ENCODE measurements at places on chromosomes 2 and 18.

DNA sequence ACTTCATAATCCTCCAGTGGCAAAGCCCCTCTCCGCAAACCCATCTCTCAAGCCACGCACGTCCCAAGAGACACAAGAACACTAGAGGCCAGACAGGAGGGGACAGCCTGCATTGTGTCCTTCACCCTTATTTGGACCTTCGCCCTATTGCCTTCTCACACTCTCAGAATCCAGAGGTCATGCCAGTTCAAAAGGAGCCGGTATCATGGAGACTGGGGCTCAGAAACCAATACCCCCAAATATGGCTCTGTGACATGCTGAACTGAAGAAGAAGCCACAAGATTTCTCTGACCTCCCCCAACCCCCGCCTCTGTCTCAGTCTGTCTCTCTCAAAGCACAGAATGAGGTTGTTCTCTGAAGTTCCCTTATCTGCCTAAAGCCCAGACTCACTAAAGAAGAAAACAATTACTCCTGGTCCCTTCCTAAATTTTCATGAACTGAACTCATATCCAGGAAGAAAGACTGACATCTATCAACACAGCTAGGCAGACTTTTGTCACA is 19.2 kb upstream of the SPATA3 start:
- DNase-seq: no peak

DNA sequence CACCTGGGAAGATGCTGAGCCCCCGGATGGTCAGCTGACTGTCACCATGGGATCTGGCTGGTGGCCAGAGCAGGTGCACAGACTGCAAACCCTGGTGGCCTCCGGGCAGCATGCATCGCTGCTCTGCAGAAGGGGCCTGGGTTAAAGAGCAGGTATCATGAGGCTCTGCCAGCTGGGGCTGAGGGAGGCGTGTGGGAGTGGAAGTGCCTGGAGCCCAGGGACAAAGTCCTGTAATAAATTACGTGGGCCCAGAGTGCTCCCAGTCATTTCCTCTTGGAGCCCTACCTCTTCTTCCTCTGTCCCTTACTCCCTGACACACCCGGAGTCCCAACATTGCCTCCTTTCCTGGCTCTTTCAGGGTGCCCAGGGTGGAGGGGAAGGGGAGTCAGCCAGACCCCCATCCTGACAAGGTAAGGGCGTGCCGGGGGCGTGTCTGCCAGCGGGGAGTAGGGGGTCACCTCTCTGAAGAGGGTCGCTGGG is at the start of gene MYO7B:
Gene MYO7B (plus strand): TSS at position 262 of the 480 bp plus-strand sequence. CDS start 24,040 bp downstream, outside the sequence.
- DNase-seq: no peak

DNA sequence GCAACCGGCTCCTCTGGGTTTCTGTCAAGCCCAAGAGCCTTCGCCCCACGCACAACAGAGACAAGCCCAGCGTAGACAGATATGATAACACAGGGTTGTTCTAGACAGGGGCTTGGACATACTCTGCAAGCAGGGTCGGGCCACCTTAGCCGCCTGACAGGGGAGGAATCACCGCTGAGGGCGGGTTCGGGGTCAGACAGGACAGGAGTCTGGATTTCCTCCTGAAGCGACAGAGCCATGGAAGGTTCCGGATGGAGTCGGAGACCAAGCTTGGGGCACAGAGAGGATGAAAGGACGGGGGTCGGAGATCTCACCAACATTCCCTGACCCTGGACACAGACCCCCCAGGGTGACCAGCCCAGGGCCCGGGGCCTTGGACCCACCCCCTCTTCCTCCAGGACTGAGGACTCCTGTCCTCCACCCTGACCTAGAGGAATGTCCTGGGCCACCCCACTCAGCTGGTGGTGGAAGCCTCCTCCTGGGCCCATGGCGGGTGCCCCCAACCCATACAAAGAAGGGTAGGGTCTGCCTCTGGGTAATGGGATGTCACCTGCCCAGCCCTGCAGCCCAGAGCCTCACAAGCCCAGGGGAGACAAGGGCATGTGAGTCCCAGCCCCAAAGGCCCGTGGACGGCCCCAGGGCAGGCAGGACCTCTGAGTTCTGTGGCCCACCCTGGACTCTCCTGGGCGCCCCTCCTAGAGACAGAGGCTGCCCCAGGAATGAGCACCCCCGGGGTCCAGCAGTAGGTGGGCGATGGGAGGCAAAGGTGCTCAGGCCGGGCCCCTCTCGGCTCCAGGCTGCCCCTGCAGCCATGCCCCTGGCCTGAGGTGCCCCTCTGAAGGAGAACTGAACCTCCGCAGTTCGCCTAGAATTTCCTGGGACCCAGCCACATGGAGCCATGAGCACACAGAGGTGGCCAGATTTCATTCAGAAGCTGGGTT is 44.1 kb upstream of the GPC1 start:
- no peak for DNase-seq

- DNase-seq: no peak
These were observed 1.1 kb upstream of the SATB2 start for GRCh38 chr2:199458806-199459285.

- DNase-seq: no peak
These were observed 83.2 kb downstream of the GYPC start for GRCh38 chr2:126739141-126739540.

- no peak for DNase-seq
These were observed 20.6 kb downstream of the CROCC2 start for GRCh38 chr2:240926516-240927389.

- DNase-seq: peak; percentile 72
These were observed 72.7 kb downstream of the NXPH2 start for GRCh38 chr2:138707392-138708074.

GRCh38 chr2:119283873-119284331 is 60.3 kb downstream of the STEAP3 start:
- peak; percentile 96 for DNase-seq

DNA sequence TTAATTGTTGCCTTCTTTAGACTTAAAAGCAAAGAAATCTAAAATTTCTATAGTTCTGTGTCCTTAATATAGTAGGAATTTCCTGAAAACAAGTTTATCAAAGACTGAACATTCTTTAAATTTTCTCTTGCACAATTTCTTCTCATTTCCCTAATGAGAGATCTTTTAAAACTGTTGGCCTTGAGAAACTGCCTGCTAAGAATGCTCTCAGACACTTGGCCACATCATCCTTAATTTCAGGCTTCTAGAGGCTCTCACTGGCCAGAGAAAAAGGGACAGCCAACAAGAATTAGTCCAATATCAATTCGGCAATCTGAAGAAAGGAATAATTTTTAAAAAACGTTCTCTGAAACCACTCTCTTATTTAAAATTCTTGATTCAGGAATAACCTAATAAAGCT is 167.0 kb upstream of the CREB1 start:
- no peak for DNase-seq

GRCh38 chr2:211132573-211132972 is 576.2 kb downstream of the CPS1 start:
- DNase-seq: no peak

DNA sequence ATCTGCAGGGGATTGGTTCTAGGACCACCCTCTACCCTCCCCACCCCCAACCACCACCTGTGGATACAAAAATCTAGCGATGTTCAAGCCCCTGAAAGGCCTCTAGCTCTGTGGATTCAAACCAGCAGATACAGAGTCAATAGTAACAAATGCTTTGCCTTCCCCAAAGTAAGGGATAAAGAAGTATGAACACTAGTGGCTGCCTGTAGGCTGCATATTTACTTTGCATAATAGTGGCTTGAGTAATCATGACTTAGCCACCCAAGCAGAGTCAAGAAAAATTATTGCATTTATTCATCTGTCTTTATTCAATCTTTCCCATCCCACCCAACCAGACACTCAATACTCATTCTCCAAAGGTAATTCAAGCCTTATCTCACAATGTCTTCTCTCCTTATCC is 43.8 kb downstream of the SOCS6 start:
- DNase-seq: peak; percentile 19

DNA sequence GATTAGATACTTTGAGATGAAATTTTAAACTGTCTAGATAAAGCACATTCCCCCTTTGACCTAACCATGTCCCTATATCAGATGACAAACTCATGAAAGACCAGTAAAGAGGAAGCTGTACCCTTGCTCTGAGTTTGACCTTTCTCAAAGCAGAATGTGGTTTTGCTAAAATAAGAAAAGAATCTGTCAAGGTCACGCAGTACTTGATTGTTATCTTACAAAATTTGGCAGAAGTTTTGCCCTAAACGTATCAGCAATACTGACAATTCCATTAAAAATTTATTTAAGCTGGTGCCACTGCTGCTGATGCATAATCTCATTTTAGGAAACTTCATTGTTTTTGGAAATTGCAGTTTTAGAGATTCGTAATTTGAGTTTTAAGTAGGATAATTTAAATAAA is 31.2 kb upstream of the GALM start:
- DNase-seq: no peak

- DNase-seq: no peak
These were observed 105.1 kb upstream of the PXDN start for GRCh38 chr2:1849450-1849849.

GRCh38 chr18:44594799-44595467 is 85.8 kb upstream of the SETBP1 start:
- DNase-seq: peak; percentile 91

- DNase-seq: peak; percentile 68
These were observed 321.0 kb downstream of the RND3 start for GRCh38 chr2:150166313-150167051.

GRCh38 chr2:9410108-9410507 is 13.2 kb downstream of the ITGB1BP1 start:
- DNase-seq: no peak

DNA sequence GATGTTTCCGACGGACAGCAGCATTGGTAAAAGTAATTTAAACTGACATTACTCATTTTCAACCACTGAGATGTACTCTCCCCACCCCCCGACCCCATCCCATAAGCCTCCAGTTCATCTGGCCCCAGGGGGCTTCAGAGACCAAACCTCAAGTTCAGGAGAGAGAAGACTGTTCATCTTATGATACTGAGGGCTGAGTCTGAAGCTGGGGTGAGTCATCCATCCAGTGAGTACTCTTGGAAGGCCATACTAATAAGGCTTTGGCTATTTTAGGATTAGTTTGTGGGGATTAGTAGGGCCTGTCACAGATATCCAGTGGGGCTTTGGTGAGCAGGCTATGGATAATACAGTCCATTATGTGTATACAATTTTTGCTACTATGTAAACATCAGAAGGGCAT is 125.3 kb upstream of the APCDD1 start:
- DNase-seq: no peak

GRCh38 chr2:168465594-168465993 is 9.5 kb downstream of the CERS6 start:
- no peak for DNase-seq

DNA sequence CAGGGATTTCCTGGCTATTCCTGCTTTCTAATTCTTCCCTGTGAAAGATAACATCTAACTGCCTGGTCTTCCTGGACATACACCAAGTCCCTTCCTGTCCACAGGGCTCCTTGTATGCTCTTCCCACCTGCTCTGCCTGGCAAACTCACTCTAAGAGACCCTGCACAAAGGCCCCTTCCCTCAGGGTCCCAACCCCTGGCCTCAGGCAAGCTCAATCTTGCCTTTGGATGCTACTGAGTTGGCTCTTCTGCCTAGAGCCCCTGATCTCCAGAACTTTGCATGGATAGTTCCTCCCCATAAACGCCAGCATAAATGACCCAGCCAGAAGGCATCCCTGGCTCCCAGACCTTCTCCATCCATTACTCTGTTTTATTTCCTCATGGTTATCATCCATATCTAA is 98.3 kb upstream of the OTOS start:
- no peak for DNase-seq

GRCh38 chr18:46341986-46342525 is 237.9 kb downstream of the HAUS1 start:
- no peak for DNase-seq

DNA sequence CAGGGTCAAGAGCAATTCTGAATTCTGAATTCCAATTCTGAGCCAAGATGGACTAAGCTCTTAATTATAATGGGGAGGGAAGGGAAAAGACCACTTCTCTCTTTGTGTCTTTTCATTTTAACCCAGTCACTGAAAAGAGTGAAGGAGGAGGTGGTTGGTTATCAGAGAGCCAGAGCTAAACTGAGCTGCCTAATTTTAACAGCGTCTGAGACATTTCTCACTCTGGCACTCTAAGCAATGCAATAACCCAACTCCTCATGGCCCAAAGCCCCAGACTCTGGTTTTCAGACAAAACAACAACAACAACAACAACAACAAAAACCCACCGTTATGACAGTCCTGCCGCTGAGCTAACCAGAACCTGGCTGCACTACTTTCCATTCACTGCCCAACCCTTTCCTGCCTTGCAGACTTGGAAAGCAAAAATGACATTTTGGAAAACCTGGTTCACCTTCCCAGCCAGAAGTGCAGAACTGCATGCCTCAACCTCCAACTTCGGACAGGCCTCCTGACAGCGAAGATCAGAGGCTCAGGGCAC is 1.0 kb downstream of the CHST10 start:
- DNase-seq: no peak

DNA sequence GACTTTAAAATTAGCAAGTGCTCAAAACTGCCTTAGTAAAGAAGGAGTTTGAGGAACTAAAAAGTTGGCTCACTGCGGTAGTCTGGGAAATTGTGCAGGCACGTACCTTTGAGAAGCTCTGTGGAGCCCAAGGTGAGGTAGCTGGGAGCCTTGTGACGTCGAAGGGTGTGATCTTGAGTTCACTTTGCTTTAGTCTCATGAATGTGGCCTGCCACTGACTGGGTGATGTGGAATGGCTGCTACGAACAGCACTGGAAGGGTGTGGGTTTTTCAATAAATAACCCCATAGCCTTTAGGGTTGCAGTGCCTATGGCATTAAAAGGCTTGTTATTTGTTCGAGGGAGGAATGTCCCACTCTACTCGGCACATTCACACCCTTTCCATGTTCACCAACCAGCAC is 312.3 kb downstream of the PRKCE start:
- peak; percentile 53 for DNase-seq

- DNase-seq: no peak
These were observed 183.5 kb upstream of the FAM98A start for GRCh38 chr2:33782395-33783230.

DNA sequence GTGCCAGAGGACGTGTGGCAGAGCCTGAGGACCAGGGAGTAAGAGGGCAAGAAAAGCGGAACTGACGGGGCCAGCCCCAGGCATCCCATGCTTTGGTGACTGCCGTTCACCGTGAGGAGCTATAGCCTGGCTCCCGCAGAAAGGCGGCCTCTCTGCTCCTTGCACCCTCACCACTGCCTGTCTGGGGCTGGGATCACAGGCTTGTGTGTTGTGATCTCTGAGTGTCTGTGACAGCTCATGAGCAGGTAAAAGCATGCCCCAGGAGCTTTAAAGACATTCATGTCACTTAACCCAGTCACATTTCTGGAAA is 266.8 kb upstream of the RAB6C start:
- no peak for DNase-seq

GRCh38 chr2:217149087-217149660 is 289.3 kb upstream of the TNP1 start:
- no peak for DNase-seq

GRCh38 chr2:85215448-85216401 is 82.5 kb downstream of the TCF7L1 start:
- DNase-seq: no peak

- DNase-seq: no peak
These were observed 5.1 kb downstream of the CYRIA start for GRCh38 chr2:16660556-16660955.

GRCh38 chr2:241255542-241256167 is 59.8 kb downstream of the HDLBP start:
- no peak for DNase-seq

GRCh38 chr2:129673847-129674711 is 305.4 kb upstream of the RAB6C start:
- DNase-seq: no peak

GRCh38 chr2:56248965-56249742 is 65.4 kb downstream of the CCDC85A start:
- no peak for DNase-seq

GRCh38 chr2:155377266-155377680 is 678.8 kb downstream of the KCNJ3 start:
- DNase-seq: peak; percentile 47
